T-cell (primary cell): ENCODE measurements at places on chromosomes 6 and 20.

DNA sequence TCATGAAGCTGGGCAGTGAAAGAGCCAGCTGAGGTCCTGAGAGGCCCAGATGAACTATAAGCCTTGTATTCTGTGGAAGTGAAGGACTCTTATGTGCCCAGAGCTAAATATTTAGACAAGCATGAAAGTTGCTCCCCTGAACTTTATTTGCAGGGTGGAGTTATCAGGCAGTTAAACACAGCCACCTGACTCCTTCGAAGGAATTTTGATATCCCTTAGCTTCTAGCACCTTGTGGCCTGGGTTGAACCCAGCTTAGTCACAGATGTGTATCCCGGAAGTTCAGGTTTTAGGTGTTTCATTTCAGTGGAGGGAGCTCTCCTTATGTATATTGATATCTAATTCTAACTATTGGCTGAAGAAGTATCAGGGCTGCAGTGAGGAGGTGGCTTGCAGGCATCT is 20.4 kb downstream of the NR2E1 start:
- DNase-seq: no peak

DNA sequence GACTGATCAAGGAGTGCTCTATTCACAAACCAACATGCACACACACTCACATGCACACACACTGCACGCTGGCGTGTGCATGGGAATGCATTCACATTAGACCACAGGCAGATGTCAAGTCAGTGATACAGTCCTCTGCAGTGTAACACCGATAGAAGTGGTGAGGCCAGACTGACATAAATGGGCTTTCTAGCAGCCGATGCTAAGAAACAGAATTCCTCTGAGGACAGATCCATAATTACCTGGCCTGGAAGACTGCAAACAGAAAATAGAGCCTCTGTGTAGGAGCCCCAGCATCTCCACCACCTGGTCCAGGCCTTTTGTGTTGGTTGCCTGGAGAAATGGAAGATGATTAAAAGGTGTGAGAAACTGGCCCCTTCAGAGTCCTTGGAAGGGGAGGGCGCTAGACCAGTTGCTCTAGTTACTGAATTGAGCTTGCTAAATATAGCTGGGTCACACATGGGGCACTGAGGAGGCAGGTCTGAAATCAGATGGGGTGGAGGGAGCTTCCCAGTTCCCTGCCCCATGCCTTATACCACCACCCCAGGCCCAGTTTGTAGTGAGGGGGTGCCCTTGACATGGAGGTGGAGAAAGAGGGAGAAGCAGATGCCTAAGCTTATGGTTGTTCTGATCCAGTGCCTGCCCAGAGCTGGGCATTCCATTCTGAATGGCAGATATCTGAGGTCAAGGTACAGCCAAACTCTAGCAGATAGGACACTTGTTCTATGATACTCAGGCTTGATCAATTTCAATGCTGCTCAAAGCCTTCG is 233.8 kb downstream of the LRFN2 start:
- DNase-seq: no peak

- no peak for DNase-seq
Measured at GRCh38 chr6:131602781-131603312, 25.2 kb downstream of the MED23 start.

GRCh38 chr6:154245506-154245905 is 111.1 kb downstream of the IPCEF1 start:
- DNase-seq: no peak

DNA sequence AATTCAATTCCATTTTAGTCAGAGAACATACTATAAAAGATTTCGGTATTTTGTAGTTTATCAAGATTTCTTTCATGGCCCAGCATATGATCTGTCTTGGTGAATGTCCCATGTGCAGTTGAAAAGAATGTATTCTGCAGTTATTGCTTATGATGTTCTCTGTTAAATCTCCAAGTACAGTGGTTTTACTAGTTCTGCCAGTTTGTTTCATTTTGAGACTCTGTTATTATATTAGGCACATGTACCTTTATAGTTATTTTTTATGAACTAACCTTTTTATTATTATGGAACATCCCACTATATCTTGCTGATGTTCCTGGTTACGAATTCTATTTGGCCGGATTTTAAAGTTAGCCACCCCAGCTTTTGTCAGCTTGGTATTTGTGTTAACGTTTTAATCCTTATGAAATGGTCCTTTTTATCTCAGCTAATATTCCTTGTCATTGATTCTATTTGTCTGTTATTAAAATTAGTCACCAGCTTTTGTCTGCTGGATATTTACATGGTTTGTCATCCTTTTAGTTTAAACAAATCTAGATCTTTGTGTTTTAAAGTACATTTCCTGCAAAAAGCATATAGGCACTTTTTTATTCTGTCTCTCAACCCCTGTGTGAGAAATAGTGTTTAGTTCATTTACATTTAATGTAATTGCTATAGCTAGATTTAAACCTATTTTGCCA is 48.9 kb downstream of the VTA1 start:
- no peak for DNase-seq

DNA sequence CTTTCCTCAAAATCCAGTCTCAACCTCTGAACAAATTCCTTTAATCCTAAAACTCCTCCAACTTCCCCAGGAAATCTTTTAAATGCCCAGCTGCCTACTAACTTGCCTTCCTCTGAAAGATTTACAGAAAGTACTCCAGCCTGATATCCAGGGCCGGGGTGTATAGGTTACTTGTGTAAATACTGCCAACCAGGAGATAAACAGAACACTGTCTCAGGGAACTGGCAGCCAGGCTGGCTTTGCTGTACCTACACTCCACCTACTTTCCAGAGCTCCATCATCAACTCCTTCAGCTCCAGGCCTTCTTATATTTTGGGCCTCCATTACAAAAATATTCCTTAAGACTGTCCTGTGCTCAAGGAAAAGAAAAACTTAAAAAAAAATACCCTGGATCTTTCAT is 85.9 kb downstream of the CEP162 start:
- no peak for DNase-seq

GRCh38 chr6:27138837-27139755 is 108.4 kb upstream of the PRSS16 start:
- DNase-seq: peak; percentile 41

- DNase-seq: no peak
Measured at GRCh38 chr20:50569864-50570836, 60.0 kb downstream of the PTPN1 start.
